ENCODE measurements at places on chromosomes 1 and 21.

DNA sequence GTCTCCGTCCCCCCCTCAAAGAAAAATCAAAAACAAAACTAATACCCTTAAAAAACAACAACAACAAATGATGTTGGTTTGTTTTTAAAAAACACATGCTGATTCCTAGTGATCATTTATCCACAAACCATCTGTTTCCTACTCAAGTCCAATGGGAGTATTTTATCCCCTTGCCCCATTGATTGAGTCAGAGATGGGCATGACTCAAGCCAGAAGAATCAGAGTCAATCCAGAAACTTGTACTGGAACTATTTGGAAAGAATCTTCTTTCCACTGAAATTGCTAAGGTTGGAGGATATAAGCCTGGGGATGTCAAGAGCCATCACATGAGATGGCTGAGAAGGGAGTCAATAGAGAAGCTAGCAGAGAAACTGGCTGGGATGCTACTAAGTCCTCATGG lies 176.4 kb downstream of the MIS18A start:
- no peak for DNase-seq

GRCh38 chr1:162276493-162276892 lies 100.2 kb downstream of the SPATA46 start:
- DNase-seq = no peak

GRCh38 chr1:147270721-147271120 lies 28.2 kb downstream of the CHD1L start:
- no peak for DNase-seq

DNA sequence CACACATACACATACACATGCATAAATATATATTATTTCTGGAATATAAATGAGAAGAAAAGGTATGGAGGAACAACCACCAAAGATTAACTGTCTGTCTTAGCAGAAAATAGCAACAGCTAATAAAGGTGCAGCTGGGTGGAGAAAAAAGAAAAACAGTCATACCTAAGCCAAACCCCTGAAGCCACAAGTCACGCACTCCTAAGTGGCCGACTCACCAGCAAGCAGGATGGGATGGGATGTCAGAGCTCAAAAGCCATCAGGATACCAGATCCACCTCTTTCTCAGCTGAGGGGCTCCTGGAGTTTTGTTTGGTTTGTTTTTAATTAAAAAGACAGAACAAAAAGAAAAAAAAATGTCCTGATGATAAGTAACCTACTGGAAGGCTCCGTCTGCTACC lies 64.7 kb upstream of the HIVEP3 start:
- DNase-seq = no peak

DNA sequence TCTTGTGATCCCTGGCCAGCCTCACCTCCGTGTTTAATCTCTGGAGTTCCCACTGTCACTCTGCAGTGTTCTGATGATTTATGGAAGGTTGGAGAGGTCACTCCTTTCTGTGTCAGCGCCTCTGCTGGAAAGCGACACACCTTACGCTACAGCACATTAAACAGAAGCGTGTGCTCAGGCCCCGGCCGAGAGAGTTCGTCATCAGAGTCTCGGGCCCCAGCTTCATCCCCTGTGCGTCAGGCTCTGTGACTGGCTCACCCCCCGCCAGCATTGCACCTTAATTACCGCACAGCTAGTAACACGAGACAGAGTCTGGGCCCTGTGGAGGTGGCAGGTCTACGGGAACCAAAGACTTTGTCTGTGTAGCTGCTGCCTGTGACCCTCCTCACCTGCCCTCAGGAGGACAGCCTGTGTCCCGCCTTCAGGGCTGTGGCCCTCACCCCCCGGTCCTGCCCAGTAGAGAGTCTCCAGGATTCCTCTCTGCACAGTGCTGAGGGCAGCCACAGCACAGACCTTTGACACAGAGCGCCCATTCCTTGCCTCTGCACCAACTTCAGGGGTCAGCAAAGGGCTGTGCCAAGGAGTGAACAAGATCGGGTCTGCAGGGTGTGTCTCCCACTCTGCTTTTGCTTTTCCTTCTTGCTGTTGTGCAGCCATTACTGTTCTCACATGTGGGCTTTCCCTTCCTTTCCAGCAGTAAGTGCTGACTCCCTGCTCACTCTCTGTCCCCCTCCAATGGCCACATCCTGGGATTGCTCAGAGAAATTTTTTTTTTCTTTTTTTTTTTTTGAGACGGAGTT lies 157.6 kb downstream of the PGBD5 start:
- peak; percentile 70 for DNase-seq

- DNase-seq = peak; percentile 9
These were observed at the start of gene ETNK2 for GRCh38 chr1:204151552-204152309. Gene ETNK2, minus strand, starts transcription at chr1:204152044. Its CDS starts 192 bp downstream, at chr1:204151852.

GRCh38 chr21:26185021-26185420 lies 14.5 kb upstream of the APP start:
- no peak for DNase-seq
